ENCODE measurements at places on chromosomes 13 and 19.

DNA sequence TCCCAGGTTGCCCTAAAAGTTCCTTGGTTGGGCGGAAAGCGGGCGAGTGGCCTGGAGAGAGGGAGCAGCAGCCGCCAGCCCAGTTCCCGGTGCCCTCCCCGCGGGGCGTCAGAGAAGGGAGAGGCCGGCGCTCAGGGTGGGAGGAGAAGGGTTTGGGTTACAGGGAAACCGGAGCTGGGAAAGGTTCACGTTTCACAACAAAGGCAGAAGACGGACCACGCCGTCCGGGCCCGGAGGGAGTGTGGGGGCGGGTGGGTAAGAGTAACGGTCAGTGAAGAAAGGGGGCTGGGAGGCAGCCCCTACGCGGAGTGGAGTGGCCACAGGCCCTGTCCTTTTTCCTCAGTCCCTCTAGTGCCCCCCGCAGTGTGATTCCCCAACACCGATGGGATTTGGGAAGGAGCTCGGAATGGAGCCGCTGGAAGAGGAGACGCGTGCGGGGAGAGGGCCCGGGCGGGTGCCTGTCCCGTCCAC, 1.6 kb downstream of the SIX5 start:
- DNase-seq, result no peak

- DNase-seq, result no peak
Observed at GRCh38 chr19:1047696-1048147, 7.8 kb downstream of the ABCA7 start.

GRCh38 chr19:10797541-10798256, 38.3 kb downstream of the TMED1 start:
- no peak for DNase-seq

DNA sequence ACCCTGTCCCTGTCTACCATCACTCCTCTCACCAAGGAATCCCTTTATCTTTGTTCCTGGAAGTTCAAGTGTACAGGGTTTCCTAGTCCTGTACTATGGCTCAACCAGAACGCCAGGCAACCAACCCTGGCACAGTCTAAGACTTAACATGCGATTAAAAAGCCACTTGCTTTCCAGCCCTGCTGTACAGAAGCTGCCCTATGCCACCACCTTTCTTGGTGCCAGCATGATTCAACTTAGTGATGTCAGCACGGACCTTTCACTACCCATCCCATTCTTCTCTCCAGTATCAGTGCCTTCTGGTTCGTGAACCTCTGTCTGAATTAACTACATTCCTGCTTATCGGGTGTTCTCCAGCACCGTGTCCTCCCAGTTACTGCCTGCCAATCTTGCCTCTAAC, 151.1 kb downstream of the KLF12 start:
- DNase-seq, result no peak

DNA sequence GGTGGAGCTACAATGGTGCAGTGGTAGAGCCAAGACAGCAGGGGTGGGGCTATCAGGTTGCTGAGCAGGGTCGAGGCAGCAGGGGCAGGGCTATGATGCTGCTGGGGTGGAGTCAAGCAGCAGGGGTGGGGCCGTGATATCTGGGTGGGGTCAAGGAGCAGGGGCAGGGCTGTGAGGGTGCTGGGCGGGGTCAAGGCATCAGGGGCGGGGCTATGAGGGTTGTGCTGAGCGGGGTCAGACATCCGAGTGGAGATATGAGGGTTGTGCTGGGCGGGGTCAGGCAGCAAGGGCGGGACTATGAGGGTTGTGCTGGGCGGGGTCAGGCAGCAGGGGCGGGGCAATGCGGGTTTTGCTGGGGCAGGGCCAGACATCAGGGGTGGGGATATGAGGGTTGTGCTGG, 14.7 kb downstream of the HCN2 start:
- no peak for DNase-seq

- DNase-seq, result no peak
Observed at GRCh38 chr19:18346091-18346490, 5.7 kb downstream of the PGPEP1 start.

DNA sequence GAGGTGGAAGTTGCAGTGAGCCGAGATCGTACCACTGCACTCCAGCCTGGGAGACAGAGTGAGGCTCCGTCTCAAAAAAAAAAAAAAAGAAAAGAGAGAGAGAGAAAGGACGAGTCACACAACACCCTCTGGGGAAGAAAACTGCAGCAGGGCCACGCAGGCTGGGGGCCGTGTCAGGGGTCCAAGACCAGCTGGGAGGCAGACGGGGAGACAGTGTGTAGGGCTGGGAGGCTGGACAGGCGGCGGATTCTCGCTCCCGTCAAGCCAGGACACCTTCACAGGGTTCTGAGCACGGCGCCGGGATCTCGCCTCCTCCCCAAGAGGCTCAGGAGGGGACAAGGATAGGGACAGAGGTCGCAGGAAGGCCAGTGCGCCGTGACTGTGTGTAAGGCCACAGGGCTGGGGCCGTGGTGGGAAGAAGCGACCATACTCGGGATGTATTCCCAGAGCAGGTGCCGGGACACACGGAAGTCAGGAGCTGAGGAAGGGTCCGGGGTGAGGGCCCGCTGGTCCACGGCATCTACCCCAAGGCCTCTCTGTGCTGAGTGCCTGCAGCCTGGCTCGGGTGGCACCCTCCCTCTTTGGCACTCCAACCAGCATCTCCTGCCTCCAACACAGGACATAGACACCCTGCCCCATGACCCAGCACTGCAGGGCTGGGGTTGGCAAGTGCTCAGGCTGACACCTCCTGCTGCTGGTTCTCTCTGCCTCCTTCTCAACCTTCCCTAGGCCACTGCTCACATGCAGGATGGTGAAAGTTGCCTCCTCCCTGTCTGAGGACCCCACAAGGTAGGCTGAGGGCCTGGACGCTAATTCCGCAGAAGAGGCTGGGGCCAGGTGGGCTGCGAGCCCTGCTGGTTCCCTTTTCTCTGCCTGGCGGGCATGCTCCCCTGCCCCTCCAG, 21.2 kb downstream of the ZNF787 start:
- no peak for DNase-seq

GRCh38 chr19:28234637-28235036, 978.3 kb downstream of the UQCRFS1 start:
- DNase-seq, result no peak

DNA sequence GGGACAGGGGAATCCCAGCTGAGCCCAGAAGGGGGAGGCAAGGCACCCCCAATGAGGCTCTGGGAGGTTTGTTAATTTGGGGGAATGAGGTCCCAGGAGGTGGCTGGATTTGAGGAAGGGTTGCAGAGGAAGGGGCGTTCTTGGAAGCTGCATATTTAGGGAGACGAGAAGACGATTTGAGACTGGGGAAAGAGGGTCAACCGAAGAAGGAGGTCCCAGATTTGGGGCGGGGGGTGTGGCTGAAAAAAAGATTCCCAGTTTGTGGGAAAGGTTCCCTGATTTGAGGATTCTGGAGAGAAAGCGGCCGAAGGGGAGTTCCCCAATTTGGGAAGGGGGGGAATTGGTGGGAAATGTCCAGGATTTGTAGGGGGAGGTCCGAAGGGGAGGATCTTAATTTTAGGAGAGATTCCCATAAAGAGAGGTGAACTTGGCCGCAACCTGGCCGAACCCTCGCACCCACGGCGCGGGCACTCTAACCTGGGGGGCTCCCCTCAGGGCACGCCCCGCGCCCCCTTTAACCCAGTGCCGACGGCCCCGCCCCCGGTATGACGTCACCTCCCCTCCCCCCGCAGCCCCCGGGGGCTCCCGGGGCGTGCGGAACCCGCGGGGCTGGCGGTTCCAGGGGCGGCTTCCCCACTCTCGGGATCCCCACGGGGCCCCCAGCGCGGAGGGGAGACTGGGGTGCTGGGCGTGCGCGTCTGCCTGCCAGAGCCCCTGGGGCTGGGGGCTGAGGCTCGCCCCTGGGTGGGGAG, 1.2 kb downstream of the PTPRS start:
- DNase-seq, result no peak

DNA sequence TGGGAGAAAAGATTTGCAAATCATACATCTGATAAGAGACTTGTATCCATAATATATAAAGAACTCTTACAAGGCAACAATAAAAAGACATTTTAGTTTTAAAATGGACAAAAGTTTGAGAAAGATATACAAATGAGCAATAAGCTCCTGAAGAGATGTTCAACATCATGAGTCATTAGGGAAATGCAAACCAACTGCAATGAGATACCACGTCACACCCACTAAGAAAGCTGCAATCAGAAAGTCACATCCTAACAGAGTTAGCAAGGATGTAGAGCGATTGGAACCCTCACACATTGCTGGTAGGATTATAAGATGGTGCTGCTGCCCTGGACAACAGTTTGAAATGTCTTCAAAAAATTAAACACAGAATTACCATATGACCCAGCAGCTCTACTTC, 50.3 kb downstream of the GSX1 start:
- DNase-seq, result no peak

DNA sequence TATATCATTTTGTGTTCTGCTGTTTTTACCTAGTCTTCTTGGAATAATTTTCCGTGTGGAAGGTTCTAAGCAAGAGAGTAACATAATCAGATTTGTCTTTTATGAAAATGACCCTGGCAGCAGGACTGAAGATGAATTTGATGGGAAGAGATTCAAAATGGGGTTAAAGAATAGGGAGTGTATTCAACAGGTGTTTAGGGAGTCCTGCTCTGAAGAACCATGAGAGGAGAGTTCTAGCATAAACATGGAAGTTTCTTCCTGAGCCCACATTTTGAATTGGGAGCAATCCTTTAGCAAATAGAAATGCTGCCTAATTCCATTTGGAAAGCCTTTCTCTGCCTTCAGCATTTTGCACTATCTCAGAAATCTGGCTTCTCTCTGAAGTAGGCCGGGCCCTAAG, 127.0 kb downstream of the CDK8 start:
- DNase-seq, result no peak

DNA sequence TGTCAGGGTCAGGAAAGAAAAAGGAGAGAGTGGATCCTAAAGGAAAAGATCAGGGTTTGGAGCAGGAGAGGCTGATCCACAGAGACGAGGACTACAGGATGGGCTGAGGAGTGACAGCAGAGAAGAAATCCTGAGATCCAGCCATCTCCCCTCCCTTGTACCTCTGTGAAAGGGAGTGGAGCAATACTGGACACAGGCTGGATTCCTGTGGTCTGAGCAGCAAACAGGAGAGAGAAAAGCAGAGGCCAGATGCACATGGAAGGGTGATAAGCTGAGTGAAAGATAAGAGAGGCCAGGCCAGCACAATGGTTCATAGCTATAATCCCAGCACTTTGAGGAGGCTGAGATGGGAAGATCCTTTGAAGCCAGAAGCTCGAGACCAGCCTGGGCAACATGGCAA, 472.1 kb upstream of the TSHZ3 start:
- DNase-seq, result no peak

- DNase-seq, result no peak
Observed at GRCh38 chr19:16369664-16370576, 45.3 kb downstream of the KLF2 start.

DNA sequence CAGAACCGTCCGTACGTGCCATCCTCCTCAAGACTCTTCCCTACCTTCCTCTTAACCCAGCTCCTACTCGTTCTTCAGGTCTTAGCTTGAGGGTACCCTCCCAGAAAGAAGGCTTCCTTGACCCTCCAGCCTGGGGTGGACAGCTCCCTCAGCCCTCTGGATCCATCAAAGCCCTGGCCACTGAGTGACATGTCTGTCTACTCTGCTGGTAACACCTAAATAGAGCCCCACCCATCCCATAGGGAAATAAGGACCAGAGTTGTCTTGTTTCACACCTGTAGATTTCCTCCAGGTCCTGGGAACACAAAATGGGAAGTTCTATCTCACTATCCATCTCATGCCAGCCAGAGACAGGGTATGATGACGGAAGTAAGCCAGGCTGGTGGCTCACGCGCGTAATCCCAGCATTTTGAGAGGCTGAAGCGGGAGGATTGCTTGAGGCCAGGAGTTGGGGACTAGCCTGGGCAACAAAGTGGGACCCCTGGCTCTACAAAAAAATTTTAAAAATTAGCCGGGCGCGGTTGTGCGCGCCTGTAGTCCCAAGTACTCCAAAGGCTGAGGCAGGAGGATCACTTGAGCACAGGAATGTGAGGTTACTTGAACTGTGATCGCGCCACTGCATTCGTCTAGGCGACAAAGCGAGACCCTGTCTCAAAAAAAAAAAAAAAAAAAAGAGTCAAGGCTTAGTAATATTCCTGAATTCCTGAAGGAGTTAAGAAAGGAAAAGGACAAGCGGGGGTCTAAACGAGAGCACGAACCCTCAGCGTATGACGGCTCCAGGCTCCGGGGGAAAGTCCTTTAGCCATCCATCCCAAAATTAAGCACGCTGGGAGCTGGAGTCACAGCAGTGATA, 566 bp upstream of the CCDC97 start:
- no peak for DNase-seq

GRCh38 chr13:30737511-30738337, 2.4 kb downstream of the ALOX5AP start:
- DNase-seq, result no peak

DNA sequence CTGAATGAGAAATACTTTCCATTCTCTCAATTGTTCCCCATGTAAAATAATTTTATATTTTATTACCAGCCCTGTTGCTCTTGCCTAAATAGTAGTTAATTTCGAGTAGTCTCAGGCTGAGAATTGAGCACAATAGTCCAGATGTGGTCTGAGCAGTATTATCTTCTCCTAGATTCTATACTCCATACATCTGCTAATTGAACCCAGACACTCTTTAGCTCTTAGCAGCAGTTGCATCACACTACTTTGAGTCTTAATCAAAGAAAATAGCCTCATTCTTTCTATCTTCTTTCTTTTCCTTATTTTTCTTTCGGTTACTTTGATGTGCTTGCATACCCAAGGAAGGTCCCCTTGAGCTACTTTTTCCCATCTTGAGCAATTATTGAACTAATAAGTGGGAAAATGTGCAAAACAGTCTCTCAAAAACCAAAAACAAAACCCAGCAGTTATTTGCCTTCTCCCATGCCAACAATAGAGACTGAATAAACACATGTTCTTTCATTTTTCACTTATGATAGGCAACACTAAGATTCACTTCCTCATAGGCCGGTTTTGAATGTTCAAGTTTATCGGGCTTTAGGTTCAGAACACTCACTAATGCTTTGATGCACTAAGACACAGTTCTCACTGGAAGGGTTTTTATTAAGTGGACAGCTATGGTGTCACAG, 204.5 kb downstream of the POU4F1 start:
- no peak for DNase-seq

DNA sequence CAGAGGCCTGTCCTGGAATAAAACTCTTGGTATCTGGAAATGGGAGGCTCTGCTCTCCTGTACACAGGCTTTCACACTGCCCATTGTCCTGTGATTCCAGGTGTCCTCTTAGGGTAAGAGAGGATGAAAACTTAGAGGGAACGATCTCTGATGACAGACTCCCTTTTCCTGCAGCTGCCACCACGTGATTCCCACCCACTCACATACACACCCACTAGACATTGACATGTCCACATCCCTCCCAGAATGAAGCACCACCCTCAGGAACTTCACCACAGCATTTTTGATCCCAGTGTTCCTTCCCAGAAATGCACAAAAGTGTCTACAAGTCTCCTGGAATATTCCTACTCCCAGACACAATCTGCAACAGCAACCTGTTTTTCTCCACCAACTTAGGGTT, 8.2 kb downstream of the ZNF429 start:
- DNase-seq, result no peak
